Lung (tissue), 17 donors: ENCODE measurements at places on chromosomes 7 and 10.
A peak's percentile ranks its signal among the peaks of the same experiment; 100 is the strongest.

GRCh38 chr10:130171196-130171595, 35.0 kb downstream of the GLRX3 start:
- no peak for DNase-seq

- DNase-seq: peak; percentile 87
Observed at GRCh38 chr7:155860840-155861479, 48.7 kb upstream of the SHH start.

GRCh38 chr7:142927949-142928348, 5.6 kb downstream of the TRPV5 start:
- DNase-seq: no peak

- DNase-seq: no peak
Observed at GRCh38 chr7:53504914-53505313, 469.5 kb downstream of the POM121L12 start.
